ENCODE measurements at places on chromosomes 7 and 10. TPM values are rescaled to one million over a fixed set of nuclear protein-coding genes. Genes with fewer than 3 reads are reported as not detected.

Gene AQP1
- total RNA-seq: 48.7 TPM

DNA sequence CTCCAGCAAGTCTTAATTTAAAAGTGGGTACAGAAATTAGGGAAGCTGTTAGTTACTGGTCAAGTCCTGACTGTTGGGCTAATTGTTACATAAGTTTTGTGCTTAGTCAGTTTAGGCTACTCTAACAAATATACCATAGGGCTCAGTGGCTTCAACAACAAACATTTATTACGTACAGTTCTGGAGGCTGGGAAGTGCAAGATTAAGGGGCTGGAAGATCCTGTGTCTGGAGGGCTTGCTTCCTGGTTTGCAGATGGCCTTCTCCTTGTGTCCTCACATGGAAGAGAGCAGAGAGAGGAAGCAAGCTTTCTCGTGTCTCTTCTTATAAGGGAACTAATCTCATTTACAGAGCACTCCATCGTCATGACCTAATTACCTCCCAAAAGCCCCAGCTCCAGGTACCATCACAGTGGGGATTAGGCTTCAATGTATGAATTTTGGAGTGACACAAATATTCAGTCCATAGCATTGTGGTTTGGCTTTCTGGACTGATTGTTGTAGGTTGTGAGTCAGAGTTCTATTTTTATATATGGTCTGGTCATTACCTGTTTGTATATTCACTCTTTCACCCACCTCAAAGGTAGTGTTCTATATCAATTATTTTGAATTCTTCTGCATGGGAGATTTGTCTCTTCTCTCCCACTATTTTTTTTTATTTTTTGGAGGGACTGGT lies 17.1 kb downstream of the ST7 start:
- no peak for DNase-seq
- no peak overlapping the region for H3K4me3 ChIP-seq
- peaks cover 8% of the 10 kb centered on the region for H3K4me1 ChIP-seq
- no peaks in the 10 kb centered on the region for H3K27me3 ChIP-seq
- no peaks in the 10 kb centered on the region for H3K36me3 ChIP-seq
- H3K27ac ChIP-seq: no peak overlapping the region

Gene ARMC10
- total RNA-seq: 44.1 TPM

Gene CALML3
- total RNA-seq: not detected

- H3K4me1 ChIP-seq: no peaks in the 10 kb centered on the region
- no peak overlapping the region for H3K27ac ChIP-seq
- no peaks in the 10 kb centered on the region for H3K36me3 ChIP-seq
- H3K4me3 ChIP-seq: no peak overlapping the region
Observed at GRCh38 chr10:1548146-1548545, 189.2 kb downstream of the ADARB2 start.

DNA sequence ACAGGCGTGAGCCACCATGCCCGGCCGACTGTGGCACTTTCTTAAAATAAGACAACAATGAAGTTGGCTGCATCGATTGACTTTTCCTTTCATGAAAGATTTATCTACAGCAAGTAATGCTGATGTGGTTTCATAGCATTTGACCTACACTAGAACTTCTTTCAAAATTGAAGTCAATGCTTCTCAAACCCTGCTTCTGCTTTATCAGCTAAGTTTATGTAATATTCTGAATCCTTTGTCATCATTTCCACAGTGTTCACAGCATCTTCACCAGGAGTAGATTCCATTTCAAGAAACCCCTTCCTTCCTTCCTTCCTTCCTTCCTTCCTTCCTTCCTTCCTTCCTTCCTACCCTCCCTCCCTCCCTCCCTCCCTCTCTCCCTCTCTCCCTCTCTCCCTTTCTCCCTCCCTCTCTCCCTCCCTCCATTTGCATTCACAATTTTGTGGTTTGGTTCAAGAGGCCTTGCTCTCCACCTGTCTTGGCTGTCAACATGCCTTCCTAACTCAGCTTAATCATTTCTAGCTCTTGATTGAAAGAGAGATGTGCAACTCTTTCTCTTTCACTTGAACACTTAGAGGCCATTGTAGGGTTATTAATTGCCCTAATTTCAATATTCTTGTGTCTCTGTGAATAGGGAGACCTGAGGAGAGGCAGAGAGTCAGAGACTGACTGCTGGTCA lies 52.1 kb downstream of the HDAC9 start:
- no peaks in the 10 kb centered on the region for H3K36me3 ChIP-seq
- no peaks in the 10 kb centered on the region for H3K27me3 ChIP-seq
- no peak overlapping the region for H3K27ac ChIP-seq
- DNase-seq: no peak

DNA sequence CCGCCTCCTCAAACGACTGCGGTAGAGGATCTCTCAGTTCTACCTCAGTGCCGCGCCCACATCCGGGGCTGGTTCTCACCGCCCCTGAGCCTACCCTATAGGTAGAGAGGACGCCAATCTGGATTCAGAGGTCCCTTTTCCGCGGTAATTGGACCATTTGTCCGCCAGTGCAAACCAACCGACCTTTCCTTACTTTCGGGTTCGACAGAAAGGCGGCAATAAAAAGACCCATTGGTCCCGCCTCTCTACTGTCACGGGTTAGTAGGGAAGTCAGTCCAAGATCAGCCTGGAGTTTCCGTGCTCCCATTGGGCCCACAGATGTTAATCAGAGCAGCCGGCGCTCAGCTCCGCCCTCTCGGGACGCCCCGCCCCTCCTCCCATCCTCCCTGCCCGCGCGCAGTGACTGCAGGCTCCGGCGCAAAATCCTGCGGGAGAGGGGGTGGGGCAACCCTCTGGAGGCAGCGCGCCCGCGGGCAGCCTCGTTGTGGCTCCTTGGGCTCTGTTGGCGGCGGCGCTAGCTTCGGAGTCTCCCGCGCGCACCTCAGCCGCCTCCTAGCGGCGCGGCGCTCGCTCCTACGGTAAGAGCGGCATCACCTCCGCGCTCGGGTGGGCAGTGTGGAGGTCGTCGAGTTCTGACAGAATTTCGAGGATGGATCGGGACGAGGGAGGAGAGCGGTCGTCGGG lies at the start of the genes PHTF2 and TMEM60:
TSS of gene PHTF2 (plus strand) at position 380 of the 684 bp plus-strand sequence.
TSS of gene TMEM60 (minus strand) at position 41 of the 684 bp plus-strand sequence. CDS start 4,061 bp downstream, outside the sequence.
- H3K27ac ChIP-seq: peak within 1 kb of the TSS; percentile 91
- no peaks in the 10 kb centered on the region for H3K27me3 ChIP-seq
- H3K36me3 ChIP-seq: no peaks in the 10 kb centered on the region
- DNase-seq: peak; percentile 99

GRCh38 chr10:87695074-87695473 lies 35.4 kb downstream of the PAPSS2 start:
- H3K4me3 ChIP-seq: no peak overlapping the region
- no peak overlapping the region for H3K27ac ChIP-seq
- DNase-seq: no peak
- peaks cover 21% of the 10 kb centered on the region for H3K4me1 ChIP-seq
- no peaks in the 10 kb centered on the region for H3K36me3 ChIP-seq
- no peaks in the 10 kb centered on the region for H3K27me3 ChIP-seq

Gene CNOT4
- total RNA-seq: 25.6 TPM

Gene NCF1
- 0.67 TPM for total RNA-seq

GRCh38 chr7:134388336-134389019 lies 70.4 kb downstream of the AKR1B1 start:
- no peak for DNase-seq
- no peak overlapping the region for H3K27ac ChIP-seq
- H3K4me3 ChIP-seq: no peak overlapping the region
- no peaks in the 10 kb centered on the region for H3K36me3 ChIP-seq
- no peaks in the 10 kb centered on the region for H3K27me3 ChIP-seq

Gene FAM180A
- 3.0 TPM for total RNA-seq

- no peak for DNase-seq
- no peak overlapping the region for H3K27ac ChIP-seq
- H3K4me3 ChIP-seq: no peak overlapping the region
Observed at GRCh38 chr10:14483417-14483816, 152.7 kb upstream of the FRMD4A start.

DNA sequence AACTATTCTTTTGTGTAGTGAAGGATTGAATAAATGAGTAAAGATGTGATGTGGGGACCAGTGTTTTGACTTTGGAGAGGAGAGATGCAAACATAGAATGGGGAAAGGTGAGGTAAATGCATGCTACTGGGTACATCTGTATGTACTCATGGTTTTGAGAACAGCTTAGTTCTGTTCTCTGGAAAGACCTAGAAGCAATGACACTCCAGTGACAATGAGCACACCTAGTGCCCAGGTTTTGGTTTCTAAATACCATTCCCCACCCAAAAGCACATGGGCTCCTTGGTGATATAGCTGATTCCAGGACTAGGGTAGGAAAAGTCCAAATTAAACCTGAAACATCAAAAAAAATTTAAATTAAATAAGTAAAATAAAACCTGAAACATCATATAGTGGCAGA lies 22.6 kb upstream of the HSPA12A start:
- no peaks in the 10 kb centered on the region for H3K36me3 ChIP-seq
- DNase-seq: no peak
- peaks cover 14% of the 10 kb centered on the region for H3K4me1 ChIP-seq
- no peaks in the 10 kb centered on the region for H3K27me3 ChIP-seq
- no peak overlapping the region for H3K27ac ChIP-seq

GRCh38 chr7:79610313-79610712 lies 156.8 kb upstream of the MAGI2 start:
- H3K4me3 ChIP-seq: no peak overlapping the region
- no peaks in the 10 kb centered on the region for H3K27me3 ChIP-seq
- H3K36me3 ChIP-seq: no peaks in the 10 kb centered on the region
- DNase-seq: no peak
- H3K4me1 ChIP-seq: no peaks in the 10 kb centered on the region

All from thyroid gland (tissue), 4 donors.